ENCODE measurements at places on chromosomes 16 and 17.

- DNase-seq = no peak
Observed at GRCh38 chr17:29294580-29294900, 592 bp upstream of the NUFIP2 start.

- DNase-seq = no peak
Observed at GRCh38 chr16:6749698-6750097, 582.9 kb upstream of the RBFOX1 start.

DNA sequence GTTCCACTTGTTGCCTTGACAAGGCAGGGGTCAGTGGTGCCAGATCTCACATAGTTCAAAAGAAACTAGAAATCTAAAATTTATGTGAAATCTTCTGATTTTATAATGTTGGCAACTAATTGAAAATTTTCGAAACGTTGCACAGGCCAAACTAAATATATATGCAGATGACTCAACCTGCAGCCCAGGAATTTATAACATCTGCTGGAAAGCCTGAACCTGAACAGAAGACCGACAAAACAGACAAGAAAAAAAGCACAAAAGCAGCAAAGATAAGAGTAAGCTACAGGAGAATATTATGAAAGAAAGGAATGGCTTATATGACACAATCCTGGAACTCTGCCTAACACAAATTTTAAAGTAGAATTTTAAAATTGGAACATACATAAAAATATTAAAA lies 207.6 kb downstream of the CEP112 start:
- no peak for DNase-seq

DNA sequence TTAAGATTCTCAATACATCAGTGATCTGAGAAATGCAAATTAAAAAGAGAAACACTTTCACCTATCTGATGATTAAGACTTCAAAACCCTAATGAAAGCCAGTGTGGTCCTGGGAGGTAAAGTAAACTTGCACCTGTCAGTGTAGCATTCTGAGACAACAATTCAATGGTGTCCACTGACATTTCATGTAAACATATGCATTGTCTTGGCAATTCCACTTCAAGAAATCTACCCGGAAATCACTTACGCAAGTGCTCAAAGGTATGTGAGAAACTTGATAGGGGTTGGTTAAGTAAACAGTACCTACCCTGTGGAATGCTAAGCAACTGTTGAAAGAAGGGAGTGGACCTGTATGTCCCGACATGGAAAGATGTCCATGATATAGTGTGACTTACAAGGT lies 2.1 kb downstream of the ST6GALNAC1 start:
- DNase-seq = no peak

- DNase-seq = no peak
Observed at GRCh38 chr17:80787881-80788280, 203.8 kb upstream of the CHMP6 start.

DNA sequence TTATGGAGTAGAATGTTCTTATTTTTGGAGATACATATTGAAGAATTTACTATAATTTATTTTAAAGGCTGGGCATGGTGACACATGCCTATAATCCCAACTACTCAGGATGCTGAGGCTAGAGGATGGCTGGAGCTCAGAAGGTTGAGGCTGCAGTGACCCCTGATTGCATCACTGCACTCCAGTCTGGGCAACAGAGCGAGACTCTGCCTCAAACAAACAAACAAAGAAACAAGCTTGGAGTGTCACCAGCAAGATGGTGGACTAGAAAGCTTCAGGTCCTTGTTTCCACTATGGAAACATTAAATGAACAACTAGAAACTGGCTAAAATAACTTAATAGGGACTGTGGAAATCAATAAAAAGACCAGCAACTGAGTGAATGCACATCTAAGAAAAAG lies 17.9 kb upstream of the GPT2 start:
- no peak for DNase-seq

GRCh38 chr17:9529033-9529700 lies 46.5 kb downstream of the STX8 start:
- DNase-seq = no peak

- peak; percentile 69 for DNase-seq
Observed at GRCh38 chr16:4064950-4065352, 51.3 kb downstream of the ADCY9 start.

GRCh38 chr17:61307905-61308886 lies 91.4 kb upstream of the TBX2 start:
- DNase-seq = no peak

- DNase-seq = peak; percentile 23
Observed at GRCh38 chr17:43018008-43018853, 4.0 kb downstream of the VAT1 start.

DNA sequence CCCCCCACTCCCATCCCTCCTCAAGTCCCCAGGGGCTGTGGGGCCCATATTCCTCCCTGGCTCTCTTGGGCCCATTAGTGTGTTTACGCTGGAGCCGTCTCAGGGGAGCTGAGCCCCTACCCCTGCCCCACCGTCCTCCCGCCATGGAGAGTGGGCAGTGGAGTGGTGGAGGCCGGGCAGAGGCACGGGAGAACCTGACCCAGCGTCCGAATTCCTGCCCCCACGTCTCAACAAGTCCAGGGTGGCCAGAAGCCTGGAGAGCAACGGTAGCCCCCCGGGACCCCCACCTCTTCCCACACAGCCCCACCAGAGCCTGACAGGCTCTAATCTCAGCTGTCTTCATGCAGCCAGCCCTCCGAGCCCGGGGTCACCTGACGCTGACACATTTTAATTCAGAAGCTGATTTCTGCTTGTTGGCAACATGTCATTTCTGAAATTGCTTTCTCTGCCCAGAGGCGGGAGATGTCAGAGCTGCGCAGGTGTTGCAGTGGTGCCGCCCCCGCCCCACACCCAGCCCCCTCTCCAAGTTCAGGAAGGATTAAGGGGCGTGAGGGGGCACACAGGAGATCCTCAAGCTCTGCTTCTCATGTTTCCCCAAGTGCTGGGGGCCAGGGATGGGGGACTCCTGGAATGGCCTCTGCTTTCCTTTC lies 32.6 kb downstream of the WNT9B start:
- DNase-seq = no peak

Measured in DMS79 treated with DMSO at 0.1 percent for 48 hours (cell line).